Stimulated activated CD8-positive, alpha-beta memory T cell treated with anti-CD3 and anti-CD28 coated beads, Interleukin-4, amount 100 ng/mL, for 48 hours (primary cell): ENCODE measurements at places on chromosomes 11 and 22.

- no peak for DNase-seq
These were observed 48.9 kb downstream of the ARHGEF12 start for GRCh38 chr11:120385110-120385509.

GRCh38 chr11:12845739-12846358 is 163.3 kb upstream of the RASSF10 start:
- no peak for DNase-seq

DNA sequence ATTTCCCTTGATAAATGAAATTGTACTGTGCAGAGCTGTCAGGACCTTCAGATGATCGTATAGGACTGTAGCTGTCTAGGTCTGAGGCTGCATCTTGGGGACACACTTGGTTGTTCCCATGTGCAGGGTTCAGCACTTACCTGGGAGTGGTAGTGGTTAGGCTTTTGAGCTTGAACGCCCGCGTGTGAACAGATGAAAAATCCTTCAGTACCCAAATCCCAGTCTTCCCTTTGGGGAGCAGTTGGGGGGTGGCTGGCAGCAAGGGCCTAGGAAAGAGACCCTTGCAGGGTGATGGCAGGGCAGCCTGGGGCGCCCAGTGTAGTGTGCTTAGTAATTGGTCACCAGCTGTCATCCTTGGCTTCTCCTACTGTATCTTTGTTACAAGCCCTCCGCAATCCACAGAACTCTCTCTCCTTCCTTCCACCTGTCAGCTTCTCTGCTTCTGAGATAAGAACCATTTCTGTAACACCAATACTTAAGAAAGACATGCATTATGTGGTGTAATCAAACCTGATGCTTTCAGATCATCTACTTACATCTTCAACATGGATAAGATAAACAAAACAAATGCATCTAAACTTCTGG is 64.6 kb downstream of the MORC2 start:
- DNase-seq, result no peak

DNA sequence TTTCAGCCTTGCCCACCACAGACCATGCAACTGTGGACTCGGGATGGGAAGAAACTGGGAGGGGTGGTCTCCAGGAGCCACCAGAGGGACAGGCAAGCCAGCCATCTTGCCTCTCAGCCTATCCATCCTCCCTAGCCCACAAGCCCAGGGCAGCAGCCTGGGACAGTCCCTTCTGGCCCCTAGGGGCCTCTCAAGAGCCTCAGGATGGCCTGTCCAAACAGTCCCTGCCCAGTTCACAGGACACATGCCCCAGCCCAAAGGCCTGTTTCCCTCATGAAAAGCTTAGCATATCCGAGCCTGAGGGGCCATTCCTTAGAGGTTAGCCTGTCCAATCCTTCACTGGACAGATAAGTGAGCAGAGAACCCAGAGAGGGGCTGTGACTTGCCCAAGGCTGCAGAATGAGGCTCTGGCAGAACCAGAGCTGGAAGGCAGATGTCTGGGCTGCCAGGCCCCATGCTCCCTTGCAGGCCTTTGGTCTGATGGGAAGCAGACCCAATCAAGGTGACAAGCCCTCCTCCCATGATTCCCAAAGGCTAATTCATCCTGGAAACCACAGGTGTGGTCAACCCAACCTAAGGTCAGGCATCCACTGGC is 28.2 kb downstream of the LRRC10B start:
- DNase-seq, result no peak

- no peak for DNase-seq
These were observed 18.1 kb downstream of the MRGPRG start for GRCh38 chr11:3200388-3201111.

GRCh38 chr11:62182147-62182891 is 7.7 kb upstream of the SCGB1D1 start:
- no peak for DNase-seq

DNA sequence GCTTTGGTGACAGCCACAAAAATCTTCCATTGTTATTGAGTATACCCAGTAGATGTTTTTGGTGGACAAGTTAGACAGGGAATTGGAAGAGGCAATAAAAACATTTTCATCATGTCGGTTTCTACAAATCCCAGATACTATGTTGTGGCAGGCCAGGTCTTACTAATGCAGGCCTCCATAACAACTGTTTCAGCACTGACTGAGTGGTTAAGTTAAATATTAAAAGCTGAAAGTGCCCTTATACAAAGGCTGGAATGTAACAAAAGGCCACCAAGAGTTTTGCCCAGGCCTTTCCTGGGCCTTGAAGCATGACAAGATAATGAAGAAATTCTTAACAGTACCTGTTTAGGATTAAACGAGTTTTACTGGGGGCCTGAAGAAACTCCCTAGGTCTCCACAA is 29.3 kb downstream of the DMC1 start:
- DNase-seq, result no peak

DNA sequence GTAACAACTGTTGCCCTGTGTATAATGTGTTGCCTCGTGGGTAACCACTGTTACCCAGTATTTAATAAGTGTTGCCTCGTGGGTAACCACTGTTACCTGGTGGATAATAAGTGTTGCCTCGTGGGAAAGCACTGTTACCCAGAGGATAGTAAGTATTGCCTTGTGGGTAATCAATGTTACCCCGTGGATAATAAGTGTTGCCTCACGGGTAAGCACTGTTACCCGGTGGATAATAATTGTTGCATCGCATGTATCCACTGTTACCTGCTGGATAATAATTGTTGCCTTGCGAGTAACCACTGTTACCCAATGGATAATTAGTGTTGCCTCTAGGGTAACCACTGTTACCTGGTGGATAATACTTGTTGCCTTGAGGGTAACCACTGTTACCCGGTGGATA is 17.1 kb upstream of the NXPE4 start:
- DNase-seq, result no peak

- peak; percentile 54 for DNase-seq
These were observed 13.9 kb downstream of the CRTAM start for GRCh38 chr11:122852074-122852795.

GRCh38 chr22:45082795-45083194 is 73.0 kb upstream of the PHF21B start:
- DNase-seq, result peak; percentile 53

GRCh38 chr11:117618302-117618981 is 178.6 kb downstream of the DSCAML1 start:
- DNase-seq, result no peak

GRCh38 chr11:66277471-66278362 is at the start of gene CNIH2:
Gene CNIH2, plus strand, starts transcription at chr11:66278175. Its CDS starts 282 bp downstream, at chr11:66278457.
- peak; percentile 54 for DNase-seq

DNA sequence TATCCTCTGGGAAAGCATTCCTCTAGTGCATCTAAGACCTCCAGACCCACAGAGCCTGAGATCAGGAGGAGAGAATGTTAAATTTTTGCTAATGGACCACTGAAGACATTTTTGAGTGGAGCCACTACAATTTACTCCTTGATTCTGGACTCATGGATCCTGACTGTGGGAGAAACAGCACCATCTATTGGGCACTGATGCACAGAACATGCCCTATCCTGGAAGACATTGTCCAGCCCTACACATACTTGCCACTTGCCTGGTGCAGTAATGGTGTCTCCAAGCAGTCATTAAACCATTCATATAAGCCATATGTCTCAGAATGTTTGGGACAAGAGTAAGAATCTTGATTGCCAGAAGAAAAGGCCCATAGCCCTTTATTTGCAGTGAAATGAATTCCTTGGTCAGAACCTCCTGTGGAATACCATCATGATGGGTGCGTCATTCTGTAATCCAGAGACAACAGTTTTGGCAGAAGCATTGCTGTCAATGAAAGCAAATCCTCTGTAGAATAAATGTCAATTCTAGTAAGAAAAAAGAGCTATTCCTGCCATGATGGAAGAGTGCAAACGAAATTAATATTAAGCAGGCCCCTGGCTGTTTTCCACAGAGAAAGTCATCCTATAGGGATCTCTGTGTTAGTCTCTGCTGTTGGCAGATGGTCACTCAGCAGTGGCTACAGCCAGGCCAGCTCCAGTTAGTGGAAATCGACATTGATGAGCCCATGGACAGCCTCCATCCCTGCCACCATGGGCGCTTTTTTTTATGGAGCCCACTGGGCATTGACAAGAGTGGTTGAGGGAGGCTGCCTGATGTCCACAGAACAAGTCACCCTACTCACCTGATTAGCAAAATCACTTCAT is 43.5 kb downstream of the GGTLC2 start:
- peak; percentile 34 for DNase-seq

DNA sequence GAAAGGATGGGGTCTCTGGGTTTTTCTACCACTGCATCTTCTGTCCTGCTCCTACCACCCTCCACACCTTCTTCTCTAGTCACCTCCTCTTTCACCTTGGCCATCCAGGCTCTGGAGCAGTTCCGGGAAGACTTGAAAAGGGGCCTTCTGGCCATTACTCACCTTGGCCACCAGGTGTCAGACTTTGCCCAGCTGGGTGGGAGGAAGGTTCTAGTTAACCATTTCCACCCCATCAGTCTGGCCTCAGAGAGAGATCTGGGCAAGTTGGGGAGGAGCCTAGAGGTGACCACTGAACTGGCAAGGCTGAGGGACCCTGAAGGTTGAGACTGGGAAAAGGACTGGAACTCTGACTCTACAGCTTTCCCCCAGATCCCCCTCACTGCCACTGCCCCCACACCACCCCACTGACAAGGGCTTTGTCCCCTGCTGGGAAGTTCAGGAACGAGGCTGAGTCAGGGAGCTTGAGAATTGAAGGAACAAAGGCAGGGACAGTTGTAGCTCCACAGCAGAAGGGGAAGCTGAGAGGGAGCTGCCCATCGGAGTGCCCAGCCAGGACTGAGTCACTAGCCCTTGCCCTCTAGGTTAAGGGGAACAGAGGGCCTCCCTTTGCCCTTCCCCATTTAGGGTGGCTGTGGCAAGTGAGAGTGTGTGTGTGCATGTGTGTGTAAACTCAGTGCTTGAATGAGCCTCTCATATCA is 3.7 kb upstream of the POLD4 start:
- peak; percentile 79 for DNase-seq

DNA sequence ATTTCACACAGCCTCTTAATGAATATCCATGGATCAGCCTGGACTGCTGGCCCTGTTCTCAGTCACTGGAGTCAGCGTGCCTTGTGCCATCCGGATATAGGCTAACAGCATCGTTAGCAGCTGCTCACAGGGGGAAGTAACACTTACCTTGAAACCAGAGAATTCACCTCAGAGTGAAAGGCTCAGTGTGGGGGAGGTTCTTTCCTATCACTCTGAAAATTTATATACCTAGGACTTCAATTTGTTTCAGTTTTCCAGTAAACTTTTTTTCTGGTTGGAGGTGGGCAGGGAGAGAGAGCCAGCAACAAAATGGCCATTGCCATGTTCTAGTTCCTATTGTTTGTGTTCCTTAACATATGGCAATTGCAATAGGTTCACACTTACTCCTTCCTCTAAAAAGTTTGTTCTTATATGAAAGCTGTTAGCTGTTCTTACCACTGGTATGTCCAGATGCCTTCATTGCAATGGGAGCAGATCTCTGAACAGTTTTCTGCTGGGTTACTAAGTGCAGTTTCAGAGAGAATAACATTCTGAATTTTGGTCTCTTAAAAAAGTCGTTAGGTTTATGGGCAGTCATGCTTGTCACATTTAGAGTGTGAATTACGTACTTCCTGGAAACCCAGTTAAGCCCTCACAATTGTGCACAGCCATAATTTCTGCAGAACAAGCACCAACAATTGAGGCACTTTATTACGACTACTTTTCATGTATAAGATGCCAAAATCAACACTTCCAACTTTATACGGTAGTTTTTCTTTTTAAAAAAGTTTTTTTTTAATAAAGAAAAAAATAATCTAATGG is 247.6 kb downstream of the CADM1 start:
- no peak for DNase-seq

DNA sequence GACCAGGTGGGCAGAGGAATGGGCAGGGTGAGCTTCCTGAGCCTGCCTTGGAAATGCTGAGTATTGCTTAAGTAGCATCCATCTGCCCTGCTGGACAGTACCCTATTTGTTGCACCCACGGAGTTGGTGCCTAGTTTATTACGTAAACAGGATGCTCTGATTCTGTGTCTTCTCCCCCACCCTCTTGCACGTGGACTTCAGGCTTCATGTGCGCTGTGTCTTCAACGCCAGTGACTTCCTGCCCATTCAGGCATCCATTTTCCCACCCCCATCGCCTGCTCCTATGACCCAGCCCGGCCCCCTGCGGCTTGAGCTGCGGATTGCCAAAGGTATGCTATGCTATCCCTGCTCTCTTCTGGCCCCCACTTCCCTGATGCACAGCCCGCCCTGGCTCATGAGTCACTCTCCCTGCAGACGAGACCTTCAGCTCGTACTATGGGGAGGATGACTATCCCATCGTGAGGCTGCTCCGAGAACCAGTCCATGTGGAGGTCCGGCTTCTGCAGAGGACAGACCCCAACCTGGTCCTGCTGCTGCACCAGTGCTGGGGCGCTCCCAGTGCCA is 5.7 kb downstream of the ZP1 start:
- no peak for DNase-seq

GRCh38 chr11:94938095-94939055 is 35.0 kb downstream of the CWC15 start:
- DNase-seq, result no peak

GRCh38 chr11:2667940-2668339 is 31.9 kb downstream of the KCNQ1OT1 start:
- DNase-seq, result peak; percentile 9

DNA sequence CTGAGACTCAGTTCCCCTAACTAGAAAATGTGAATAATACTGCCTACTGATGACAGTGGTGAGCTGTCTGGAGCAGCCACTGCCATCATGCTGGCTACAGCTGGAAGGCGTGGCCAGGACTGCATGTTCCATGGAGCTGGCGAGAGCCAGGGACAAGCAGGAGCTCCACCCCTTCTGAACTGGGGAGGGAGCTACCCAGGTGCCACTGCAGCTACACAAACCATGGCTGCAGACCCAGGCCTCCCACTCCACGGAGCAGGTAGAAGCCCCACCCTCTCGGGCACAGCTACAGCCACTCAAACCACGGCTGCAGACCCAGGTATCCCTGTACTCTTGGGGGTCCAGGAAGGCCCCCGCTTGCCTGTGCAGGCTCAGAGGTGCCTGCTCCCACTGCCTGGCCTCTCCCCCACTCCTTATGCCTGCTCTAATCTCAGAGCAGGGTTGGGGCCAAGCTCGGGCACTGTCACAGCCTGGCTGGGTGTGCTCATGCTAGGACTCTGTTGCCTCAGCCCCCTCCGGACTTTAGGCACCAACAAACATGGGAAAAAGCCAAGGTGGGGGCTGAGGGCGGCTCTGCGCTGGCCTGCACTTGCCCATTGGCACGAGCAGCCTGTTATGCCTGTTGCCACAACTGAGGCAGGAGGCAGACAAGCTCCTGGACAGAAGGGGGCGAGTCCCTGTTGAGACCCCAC is 51.7 kb downstream of the RAB30 start:
- no peak for DNase-seq

DNA sequence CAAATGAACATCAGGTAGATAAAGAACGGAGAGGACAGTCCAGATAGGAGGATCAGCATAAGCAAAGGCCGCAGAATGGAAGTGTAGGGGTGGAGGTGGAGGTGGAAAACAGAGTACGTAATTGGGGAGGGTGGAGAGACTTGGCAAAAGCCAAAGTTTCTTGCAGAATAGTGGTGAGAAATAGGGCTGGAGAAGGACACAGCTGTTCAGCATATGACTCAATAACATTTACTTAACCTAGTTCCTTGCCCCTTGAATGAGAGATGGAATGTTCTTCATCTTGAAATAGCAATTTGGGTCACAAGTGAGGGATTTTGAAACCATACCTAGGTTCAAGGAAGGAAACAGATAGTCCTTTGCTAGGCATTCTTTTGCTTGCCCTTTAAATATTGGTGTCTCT is 235.9 kb upstream of the ARHGAP20 start:
- DNase-seq, result no peak

GRCh38 chr11:29159552-29160465 is 857.0 kb downstream of the KCNA4 start:
- DNase-seq, result no peak
